Smooth muscle cell of the brain vasculature (primary cell): ENCODE measurements at places on chromosomes 4 and X.

- DNase-seq: no peak
These were observed 16.9 kb upstream of the ARMCX2 start for GRCh38 chrX:101676571-101676970.

- no peak for DNase-seq
These were observed 184.4 kb downstream of the GABRB1 start for GRCh38 chr4:47215759-47216158.

- no peak for DNase-seq
These were observed 102.5 kb downstream of the CPEB2 start for GRCh38 chr4:15104825-15105224.

- DNase-seq: no peak
These were observed 35.7 kb upstream of the NKX3-2 start for GRCh38 chr4:13580036-13580435.

DNA sequence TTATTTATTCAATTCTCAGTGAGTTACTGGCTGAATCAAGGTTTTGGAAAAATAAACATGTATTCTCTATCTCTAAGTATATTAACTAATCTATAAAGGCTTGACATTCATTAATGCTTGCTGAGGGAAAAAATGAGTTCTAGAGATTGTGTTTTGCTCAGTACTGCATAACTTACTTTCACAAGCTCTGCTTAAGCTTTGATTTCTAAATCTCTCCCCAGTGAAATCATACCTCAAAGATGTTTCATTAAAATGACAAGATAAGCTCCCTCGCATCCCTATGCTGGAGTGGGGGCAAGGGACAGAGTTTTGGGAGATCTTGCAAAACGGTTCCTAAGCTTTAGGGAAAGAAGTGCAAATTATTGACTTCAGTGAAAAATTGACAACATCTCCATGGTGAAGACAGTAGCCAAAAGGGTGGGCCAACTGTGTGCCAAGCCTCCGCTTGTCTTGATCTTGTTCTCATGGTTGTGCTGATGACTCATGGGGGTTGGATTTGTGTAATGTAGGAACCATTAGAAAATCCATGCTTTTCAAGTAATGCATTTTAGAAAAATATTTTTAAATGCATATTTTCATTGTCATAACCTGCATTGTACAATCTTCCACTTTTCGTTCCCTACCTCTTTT lies 521.4 kb downstream of the RPA4 start:
- DNase-seq: no peak

- DNase-seq: no peak
These were observed 4.3 kb upstream of the PNMA6E start for GRCh38 chrX:153405426-153405825.

GRCh38 chr4:143700046-143700415 lies 444 bp downstream of the FREM3 start:
- DNase-seq: no peak

DNA sequence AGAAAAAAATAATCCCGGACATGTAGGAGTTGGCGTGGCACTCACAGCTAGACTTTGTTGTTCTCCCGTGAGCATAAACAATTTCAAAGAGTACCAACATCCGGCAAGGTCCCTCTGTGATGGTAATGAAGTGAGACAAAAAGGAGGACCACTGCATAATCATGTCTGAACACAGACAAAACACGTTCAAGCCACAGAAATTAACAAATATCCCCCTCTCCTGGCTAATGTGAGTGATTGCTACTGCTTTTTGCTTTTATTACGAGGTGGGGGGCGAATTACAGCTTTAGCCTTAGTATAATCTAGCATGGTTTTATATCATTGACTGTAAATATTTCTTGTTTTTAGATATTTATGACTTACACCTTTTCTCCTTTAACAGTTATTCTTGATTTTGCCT lies 118.5 kb downstream of the PLS3 start:
- peak; percentile 1 for DNase-seq

DNA sequence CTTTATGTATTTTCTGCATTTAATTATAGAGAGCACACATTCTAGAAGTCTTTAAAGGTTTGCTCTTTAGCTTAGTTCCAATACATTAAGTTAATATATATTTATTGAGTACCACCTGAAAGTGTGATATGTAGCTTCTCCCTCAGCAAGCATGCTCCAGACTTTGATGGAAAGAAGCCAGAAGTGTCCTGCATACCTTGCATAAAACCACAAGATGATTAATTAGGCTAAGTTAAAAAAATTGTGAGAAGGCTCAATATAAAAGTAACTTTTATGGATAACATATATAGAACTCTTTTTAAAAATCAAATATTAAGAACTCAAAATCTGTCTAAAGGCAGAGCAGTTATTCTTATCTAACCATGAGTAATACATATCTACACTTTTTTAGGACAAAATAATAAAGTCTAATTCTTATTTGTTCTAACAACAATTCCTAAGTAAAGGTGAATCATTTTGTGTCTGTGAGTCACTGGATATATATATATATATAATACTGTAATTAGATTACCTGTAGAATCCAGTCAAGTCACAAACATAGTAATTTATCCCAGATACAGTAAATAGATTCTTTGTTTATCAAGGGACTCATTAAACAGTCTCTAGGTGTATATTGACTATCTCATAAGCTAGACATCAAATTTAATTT lies 51.2 kb downstream of the INTS12 start:
- no peak for DNase-seq

- DNase-seq: no peak
These were observed 36.5 kb downstream of the TMPRSS11B start for GRCh38 chr4:68209003-68209402.

- DNase-seq: no peak
These were observed 152.0 kb downstream of the GRIA2 start for GRCh38 chr4:157372567-157372966.

DNA sequence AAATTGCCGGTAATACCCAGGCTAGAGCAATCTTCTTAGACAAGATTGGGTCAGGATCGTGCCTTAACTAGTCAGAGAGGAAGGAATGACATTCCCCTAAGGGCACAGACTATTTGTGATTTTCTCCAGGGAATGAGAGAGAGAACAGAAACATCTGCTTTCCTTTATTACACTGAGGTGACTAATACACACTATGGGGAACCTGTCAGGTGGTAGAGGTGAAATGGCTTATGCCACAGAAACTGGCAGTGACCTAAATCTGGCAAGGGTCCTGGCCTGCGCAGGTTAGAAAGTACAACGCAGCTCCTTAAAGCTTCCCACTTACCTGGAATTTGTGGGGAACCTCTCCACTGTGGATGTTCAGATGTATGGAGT lies 16.6 kb upstream of the HPGD start:
- no peak for DNase-seq

DNA sequence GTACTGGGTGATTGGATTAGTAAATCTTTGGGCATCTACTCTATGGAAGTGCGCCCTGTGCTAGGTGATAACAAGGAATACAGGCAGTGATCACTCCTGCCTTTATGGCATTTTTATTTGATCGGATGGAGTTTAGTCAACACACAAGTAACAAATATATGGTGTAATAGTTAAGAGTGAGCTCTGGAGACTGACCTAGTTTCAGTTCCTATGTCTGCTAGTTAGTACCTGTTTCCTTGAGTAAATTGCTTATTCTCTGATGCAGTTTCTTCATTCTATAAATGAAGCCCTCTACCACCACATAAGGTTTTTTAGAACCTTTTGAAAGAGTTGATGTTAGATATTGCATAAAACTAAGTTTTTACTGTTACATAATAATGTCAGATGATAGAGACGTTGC lies 134.6 kb downstream of the KDM6A start:
- DNase-seq: no peak

GRCh38 chr4:2287594-2287915 lies 25.6 kb upstream of the MXD4 start:
- no peak for DNase-seq

DNA sequence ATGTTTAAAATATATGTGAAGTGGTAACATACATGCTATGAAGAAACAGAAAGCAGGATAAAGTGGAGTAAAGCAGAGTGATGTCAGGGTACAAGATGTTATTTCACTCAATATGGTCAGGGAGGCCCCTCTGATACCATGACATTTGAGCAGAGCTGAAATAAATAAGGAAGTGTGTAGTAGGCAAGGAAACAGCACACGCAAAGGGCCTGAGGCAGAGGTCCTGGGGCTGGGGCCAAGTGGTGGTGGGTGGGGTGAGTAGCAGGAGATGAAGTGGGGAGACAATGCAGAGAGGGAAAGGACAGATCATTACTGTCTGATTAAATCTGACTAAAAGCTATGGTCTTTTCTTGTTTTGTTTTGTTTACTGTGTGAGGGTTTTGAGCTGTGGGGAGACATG lies 61.1 kb downstream of the FAM13A start:
- DNase-seq: no peak

DNA sequence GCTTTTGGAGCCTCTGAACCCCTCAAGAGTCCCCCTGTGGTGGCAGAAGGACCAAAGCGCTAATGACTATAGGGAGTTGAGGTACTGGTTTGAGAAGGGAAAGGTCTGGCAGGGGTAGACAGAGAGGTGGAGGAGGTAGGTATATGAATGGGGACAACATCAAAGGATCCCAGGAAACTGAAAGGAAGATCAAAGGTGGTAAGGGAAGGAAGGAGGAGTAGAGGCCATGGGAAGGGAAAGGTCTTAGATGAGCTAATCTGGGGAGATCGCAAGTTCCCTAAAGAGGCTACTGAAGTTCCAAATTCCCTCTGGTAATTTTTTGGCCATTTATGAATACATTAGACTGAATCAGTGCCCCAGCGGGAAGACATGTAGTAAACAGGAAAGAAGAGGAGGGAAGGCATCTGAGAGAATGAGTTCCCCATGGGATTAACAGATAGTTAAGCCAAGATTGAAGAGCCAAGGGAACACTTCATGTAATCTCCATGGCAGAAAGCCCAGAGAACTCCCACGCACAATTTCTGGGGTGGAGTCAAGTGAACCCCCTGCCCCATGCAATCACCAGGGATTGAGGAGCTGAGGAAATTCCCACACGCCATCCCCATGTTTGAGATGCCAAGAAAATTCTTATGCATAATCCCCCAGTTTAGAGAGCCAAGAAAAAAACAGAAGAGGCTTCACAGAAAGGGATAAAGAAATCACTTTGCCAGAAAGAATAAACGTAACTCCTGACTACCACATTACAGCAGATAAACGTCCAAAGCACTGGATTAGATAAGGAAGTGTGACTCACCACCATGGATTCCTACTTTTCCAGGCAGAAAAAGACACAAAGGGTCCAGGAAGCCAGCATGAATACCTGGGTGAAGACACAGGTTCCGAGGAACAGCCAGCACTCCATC lies 25.8 kb downstream of the ZNF630 start:
- DNase-seq: no peak

DNA sequence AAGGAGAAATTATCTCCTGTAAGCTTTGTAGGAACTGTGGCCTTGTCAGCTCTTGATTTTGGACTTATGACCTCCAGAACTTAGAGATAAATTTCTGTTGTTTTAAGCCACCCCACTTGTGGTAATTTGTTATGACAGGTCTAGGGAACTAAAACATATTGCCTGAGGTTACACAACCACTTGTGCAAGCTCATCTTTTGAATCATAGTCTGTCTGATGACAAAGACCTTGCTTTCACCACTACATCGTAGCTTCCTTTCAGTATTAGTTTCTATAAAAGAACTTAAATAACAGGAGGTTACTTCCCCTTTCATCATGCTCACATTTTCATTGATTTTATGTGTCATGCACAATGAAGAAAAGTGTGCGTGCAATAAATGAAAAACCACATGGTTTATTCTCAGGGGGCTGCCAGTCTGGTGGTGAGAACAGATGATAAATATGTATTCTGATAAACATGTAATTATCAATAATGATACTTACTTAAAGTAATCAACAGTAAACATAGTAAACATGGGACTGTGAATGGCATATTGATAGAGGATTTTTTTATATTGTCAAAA lies 690.0 kb upstream of the HS3ST1 start:
- no peak for DNase-seq

DNA sequence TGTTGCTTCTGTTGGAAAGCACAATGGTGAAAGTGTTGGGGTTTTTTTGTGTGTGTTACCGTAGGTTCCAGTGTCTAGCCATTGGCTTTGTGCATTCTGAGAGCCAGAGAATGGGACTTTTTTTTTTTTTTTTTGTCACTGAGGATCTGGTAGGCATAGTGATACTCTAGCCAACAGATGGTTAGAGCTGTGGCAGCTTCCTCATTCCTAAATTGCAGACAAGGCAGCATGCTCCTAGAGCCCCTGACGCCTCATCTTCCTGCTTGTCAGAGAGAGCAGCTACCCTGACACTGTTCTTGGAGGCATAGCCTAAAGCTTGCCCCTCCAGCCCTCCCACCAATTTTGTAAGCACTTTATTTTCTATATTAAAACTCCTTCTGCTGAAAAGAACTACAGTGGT lies 27.0 kb downstream of the ARHGEF9 start:
- no peak for DNase-seq

GRCh38 chr4:42778349-42778748 lies 114.2 kb upstream of the GRXCR1 start:
- DNase-seq: no peak

DNA sequence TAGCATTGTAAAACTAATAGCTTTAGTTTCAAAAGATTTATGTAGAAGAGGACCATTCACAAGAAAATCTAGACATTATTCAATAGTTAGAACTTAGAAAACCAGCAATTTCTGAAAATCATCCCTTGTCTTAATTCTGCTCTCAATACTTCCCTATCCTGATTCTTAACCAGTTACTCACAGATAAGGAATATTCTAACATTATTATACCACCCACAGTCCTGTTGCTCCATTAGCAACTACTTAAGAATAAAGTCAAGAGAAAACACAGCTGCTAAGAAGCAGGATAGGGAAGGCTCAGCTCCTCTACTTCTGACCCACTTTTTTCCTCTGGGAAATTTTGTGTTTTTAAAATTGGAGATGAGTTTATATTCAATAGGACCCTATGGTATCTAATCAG lies 47.7 kb downstream of the PHKA1 start:
- DNase-seq: no peak

- no peak for DNase-seq
These were observed 1.0 kb downstream of the GAB3 start for GRCh38 chrX:154749856-154750255.

DNA sequence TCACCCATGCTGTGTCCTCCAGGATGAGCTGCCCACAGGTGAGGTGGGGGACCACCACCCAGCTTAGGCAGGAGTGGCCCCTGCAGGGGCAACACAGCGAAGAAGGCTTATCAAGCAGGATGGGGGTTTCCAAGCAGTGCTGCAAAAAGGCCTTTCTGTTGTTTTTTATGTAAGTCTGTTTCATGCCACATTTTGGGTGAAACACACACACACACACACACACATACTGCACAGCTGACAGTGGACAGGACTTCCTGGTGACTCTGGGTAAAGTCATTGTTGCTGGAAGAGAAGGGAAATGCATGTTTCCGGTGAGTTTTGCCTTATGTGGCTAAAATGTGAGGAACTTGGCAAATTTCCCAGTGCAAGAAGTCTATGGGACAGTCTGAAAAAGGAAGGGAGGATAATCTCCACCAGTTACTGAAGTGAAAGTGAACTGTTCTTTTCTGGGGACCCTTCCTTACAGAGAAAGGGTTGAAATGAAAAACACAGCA lies 119.2 kb downstream of the IRF2 start:
- peak; percentile 63 for DNase-seq

DNA sequence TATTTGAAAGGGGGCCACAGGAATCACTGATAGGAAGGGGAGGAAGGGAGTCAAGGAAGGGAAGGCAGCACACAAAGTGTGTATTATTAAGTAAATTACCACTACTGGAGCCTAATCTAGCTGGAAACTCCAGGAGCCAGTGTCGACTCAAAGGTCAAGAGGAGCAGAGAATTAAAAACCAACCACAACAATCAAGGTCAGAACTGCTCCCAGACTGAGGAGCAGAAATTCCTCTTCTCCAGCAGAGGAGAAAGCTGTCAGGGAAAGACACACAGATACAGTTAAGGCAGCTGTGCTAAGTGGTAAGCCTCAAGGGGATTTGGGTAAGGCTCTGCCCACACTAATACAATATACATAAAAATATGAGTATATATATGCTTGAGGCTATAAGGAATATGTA lies 87.5 kb upstream of the PTPN13 start:
- DNase-seq: no peak
